ENCODE measurements at places on chromosomes 2 and 18.

GRCh38 chr18:55275039-55275901 is 312.7 kb downstream of the TCF4 start:
- DNase-seq = no peak

DNA sequence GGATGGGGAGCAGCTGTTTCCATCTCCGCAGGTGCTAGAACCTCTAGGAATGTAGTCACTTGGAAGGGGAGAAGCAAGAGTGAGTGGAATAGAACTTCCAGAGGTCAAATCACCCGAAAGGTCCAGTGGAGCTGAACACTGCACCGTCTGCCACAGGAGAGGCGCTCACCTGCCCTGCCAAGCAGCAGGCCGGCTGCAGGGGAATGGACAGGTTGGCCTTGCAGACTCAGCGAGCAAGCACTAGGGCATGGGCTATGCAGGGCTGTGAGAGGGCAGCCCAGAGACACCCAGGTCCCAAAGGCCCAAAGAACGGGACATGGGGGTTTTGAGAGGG is 214.2 kb downstream of the TNS1 start:
- no peak for DNase-seq

- DNase-seq = no peak
Measured at GRCh38 chr2:184599872-184600222, 1.5 kb downstream of the ZNF804A start.

DNA sequence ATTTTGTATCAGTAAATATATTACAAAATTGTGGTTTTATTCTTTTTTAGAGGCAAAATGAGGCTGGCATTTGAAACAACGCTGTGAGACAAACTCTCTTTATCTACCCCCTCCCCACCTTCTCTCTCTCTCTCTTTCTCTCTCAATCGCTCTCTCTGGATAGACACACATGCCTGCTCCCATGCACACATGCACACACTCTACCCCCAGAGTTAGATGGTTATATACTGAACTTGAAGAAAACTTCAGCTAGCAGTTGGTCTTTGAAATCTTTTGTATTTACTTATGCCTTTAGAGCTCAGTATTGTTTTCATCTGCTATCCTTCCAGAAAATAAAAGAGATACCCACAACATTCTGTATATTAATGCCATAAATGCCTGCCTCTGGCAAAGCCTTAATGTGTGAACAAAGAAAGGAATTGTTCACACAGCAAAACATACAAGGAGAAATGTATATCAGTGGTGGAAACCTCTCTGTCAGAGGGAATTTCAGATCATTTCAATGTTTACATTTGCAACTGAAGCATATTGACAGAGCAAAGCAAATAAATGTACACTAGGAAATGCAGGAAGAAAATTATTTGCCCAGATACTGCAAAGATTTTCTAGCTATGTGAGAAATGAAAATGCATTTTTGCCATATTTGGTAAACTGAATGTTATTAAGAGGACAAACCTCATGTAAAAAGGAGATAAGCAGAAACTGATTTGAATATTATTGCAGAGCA is 217.0 kb upstream of the UBE2E3 start:
- no peak for DNase-seq

DNA sequence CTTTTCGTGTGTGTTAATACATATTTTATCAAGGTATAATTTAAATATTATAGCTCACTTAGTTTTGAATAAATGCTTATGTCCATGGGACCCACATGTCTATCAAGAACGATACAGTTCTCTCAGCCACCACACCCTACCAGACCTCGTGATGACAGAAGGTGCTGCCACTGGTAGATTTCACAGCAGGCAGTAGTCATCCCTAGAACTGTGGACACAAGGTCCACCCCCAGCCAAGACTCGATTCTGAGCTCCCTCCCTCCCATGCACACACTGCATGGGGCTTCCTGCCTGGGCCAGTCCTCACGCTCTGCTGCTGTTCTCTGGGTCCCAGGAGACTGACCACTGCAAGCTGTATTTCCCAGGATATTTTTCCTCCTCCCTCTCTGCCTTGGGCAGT is 26.5 kb upstream of the CREB1 start:
- no peak for DNase-seq

- no peak for DNase-seq
Measured at GRCh38 chr18:69444221-69444620, 43.5 kb downstream of the DOK6 start.

DNA sequence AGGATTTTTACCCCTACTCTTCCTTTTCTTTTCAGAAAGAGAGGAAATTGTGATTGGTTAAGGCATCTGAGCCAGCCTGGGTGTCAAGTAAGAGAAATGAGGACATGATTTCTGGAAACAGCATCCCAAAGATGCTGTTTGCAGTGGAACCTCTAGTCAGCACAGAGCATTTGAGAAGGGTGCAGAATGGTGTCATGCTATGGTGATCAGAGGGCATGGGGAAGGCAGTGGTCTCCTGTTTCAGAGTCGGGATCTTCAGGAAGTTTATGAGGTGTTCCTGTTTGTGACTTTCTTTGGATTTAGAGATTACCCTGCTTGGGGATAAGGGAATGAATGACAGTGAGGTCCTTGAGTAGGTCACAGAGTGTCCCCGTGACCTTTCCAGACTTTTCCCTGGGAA is 117.5 kb downstream of the LYPD6B start:
- no peak for DNase-seq

DNA sequence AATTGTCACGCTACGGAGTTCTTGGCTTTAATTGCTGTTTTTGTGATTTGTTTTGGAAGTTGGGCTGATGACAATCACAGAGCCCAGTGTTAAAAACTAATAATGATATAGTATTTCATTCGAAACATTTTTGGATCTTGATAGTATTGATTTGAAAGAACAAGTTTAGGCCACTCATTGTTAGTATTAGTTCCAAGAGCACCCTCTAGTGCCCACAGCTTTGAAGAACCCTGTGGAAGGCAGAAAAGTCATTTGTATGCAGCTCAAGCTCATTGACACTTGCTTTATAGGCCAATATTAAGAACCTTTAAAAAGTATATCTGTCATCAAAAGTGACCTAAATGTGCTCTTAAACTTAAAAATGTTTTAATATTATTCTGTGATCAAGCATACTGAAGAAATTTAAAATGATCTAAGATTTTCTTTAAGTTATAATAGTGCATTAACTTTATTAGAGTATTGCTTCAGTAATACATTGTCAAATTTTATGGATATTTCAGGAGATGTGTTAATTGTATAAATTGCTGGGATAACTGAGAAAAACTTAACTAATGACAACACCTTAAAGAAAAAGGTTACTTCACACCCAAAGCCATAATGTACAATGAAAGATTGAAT is 191.0 kb downstream of the GRB14 start:
- no peak for DNase-seq

DNA sequence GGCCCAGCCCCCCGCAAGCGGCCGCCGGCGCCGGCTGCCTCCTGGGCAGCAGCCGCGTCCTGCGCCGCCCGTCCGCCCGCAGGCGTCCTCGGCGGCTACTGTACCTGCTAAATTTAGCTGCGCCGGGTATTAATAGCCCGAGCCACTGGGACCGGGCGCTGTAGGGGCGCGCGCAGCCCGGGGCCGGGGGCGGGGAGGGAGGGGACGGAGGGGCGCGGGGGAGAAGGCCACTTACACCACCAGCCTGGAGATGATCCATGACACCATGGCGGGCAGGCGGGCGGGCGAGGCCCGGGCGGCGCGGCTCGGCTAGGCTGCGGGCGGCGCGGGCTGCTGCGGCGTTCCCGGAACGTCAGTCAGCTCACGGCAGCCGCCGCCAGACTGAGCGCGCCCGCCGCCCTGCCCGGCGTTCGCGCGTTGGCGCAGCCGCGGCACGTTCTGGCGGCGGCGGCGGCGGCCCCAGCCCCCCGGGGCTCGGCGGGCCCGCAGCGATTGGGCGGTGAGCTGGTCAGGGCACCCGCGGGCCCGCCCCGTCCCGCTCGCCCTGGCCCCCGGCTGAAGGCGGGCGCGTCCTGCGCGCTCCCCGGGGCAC is at the start of gene REEP1:
Gene REEP1 (minus strand): TSS at position 383 of the 592 bp plus-strand sequence. CDS start 116 bp downstream, at position 267.
- DNase-seq = no peak

GRCh38 chr2:169716238-169716886 is 17.3 kb upstream of the KLHL23 start:
- no peak for DNase-seq

DNA sequence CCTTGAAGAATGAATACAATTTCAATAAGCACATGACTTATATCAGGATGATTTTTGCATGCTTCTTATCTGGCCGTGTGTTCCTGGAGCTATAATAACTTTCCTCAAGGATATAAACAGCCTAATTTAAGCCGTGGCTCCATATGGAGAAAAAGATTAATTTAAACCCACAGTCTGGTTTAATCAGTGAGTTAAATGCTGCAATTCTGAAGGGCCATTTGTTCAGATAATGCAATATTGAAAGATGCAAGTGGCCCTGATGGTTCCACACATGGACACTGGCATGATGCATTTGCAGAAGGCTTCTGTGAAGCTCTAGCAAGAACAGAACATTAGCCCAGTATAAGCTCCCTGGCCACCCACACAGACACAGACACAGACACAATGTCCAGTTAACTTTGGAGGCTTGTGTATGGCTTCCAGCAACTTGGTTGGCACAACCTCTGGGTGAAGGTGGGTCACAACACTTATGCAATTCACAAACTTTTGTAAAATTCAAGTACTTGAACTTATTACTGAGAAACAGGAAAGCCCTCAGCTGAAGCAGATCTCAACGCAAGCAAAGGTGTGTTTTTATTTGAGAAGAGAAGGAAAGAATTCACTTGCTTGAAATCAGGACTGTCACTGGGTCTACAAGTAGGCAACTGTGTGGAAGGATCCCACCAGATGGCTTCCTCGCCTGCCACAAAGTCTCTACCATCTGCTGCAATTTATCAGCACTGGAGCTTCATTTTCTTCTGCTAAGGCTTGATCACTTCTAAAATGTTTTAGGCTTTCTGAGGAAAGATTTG is 63.3 kb downstream of the MDH1 start:
- no peak for DNase-seq

- no peak for DNase-seq
Measured at GRCh38 chr18:69659142-69659651, 258.5 kb downstream of the DOK6 start.

DNA sequence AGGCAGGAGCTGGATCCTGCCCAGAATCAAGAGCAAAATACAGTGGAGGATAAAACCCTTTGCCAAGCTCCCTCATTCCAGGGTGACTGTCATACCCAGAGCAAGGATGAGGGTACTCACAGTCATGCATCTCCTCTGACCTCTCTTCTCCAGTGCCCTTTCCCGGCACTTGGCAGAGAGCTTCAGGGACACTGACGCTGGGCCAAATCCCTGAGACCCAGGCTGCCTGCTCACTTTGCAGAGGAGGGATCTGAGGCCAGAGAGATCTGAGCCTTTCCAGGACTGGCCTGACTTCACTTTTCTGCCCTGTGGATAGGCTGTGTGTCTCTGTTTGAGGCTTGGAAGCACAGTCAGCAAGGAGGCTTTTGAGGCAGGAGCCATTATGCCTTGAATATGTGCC is 330.0 kb downstream of the CELF4 start:
- DNase-seq = no peak

DNA sequence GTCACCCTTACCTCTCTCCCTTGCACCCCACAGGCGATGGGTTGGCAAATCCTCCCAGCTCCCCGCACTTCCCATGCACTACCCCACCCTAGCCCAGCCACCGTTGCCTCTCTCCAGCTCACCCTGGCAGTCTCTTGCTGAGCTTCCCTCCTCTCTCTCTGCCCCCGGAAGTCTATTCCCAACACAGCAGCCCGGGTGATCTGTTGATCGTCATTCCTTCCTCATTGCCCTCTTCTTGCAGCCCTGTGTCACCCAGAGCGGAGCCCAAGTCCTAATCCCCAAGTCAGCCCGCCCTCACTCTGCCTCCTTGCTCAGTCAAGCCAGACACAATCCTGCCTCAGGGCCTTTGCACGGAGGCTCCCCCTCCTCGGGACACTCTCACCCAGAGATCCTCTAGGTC is 55.2 kb downstream of the CIB4 start:
- DNase-seq = no peak

GRCh38 chr2:37039580-37039979 is 44.6 kb downstream of the HEATR5B start:
- DNase-seq = no peak

DNA sequence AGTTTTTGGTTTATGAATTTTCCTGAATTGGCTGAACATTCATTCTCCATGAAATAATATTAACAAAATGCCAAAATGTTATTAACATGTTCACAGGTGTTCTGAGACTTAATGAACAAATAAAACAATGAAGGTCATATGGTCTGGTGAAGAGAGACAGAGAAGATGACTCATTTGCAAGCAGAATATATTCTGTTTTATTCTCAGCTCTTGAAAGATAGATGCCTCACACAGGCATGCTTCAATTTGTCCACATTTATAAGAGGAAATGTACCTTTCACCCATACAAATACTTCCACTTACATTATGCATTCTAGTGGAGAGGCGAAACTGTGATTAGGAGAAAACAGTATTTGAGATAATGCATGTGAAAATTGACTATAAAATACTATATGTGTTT is 75.4 kb upstream of the PGAP1 start:
- no peak for DNase-seq

DNA sequence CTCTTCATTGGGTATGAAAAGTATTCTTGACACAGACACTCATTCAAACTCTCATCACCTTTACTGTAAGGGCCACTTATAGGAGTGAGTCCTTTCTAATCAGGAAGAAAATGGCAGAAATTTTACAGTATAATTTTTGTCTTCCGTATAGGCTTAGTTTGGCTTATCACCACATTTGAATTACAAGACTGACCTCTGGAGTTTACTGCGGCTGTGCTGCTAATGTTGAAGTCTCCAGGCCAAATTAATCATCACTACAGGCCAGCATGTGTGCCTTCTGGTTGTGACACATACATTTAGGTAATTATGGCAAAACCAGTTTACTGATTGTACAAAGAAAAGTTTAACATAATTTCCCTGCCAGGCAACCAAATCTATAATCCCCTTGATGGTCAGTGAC is 753.6 kb upstream of the GCFC2 start:
- no peak for DNase-seq

DNA sequence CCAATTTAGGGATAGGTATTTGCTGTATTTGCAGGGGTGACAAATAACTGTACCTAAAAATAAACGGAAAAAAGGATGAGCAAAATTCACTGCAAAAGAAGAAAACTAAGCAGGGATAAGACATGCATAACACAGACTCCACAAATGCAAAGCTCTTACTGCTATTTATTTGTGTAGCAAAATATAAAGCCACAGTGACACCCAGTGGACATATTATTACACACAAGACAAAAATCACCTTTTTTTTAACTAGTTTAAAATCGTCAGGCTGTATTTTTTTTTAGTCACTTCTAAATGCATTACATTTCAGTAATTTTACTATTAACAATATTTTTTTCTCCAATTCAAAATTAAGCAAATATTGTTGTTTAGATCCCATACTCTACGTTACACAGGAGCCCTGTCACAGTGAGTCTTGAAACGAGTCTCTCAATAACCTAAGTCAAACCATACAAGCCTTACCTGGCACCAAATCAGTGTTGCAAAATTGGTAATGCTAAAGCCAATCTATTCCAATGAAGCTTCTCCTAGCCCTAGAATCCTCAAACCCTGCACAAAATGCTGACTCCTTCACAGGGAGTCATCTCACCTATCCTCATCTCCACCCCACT is 23.7 kb downstream of the METTL4 start:
- DNase-seq = no peak

- DNase-seq = no peak
Measured at GRCh38 chr2:127083819-127084503, 23.0 kb downstream of the BIN1 start.

- DNase-seq = no peak
Measured at GRCh38 chr18:63515801-63516200, 26.4 kb upstream of the SERPINB12 start.
